DMS 273 treated with DMSO at 0.1 percent for 48 hours (cell line): ENCODE measurements at places on chromosomes 1 and 21.

- no peak for DNase-seq
These were observed 231.3 kb upstream of the PLXNA2 start for GRCh38 chr1:208475449-208475848.

DNA sequence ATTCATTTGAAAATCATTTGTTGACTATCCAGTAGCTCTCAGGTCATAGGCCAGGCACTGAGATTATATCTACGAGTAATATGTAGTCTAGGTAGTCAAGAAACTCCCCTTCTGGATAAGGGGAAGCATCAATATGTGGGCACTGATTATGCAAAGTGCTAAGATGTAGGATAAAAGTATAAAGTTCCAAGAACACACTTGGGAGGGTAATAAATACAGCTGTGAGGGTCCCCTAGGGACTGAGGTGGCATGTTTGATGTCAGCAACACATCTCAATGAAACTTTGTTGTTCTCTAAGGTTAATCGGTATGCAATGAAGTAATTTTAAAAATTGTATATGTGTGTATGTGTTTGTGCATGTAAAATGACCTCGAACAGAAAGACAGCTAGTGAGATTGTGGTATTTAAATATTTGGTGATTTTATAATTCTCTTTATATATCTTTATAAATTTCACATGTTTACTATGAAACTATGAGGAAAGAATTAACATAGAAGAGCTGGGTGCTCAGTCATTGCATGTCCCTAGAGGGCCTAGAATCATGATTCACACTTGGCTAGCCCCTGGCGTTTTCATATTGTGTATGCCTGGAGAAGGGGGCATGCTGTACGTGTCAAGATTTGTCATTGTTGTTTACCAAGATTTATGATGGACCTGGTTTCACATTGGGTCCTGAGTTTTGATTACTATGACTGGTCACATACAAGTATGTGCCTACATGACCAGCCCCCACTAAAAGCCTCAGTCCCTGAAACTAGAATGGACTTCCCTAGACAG is 140.1 kb upstream of the DUSP10 start:
- no peak for DNase-seq

GRCh38 chr1:212754193-212754592 is 37.4 kb downstream of the NSL1 start:
- DNase-seq, result no peak

- DNase-seq, result no peak
These were observed 6.0 kb upstream of the SF3A3 start for GRCh38 chr1:37995751-37996345.

DNA sequence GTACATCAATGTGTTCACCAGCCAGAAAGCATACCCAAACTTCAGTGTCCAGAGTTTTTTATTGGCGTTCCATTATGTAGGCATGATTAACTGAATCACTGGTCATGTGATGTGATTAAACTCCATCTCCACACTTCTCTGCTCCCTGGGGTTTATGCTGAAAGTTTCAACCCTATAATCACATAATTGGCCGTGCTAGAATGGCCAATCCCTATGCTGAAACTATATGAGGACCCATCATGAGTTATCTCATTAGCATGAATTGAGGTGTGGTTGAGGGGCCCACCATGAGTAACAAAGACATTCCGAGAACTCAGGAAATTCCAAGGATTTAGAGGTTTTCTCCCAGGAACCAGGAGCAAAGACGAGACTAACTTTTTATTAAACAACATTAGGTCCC is 31.8 kb upstream of the FBXO28 start:
- no peak for DNase-seq

DNA sequence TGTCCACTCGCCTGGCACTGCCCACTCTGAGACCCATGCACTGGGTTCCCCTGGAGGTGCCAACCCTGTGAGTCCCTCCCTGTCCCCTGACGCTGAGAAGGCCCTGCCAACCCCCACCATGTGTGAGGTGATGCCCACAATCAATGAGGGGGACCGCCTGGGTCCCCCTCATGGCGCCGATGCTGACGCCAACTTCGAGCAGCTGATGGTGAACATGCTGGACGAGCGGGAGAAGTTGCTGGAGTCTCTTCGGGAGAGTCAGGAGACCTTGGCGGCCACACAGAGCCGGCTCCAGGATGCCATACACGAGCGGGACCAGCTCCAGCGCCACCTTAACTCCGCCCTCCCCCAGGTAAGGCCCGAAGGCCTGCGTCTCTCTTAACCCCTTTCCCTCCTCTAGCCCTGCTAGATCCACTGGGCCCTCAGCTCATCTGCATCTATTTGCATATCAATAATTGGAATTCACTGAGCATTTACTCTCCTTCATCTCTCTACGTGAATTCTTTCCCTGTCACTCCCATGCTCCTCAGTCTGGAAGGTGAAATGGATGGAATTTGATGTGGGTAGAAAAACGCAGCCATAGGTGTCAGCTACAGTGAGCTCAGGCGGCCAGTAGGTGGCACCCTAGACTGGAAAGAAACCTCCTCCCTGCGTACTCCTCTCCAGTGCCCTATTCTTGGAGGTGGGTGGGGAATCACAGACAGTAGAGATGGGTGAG is 12.8 kb downstream of the PPFIA4 start:
- peak; percentile 27 for DNase-seq

GRCh38 chr21:39715804-39716397 is 29.1 kb upstream of the IGSF5 start:
- DNase-seq, result no peak

DNA sequence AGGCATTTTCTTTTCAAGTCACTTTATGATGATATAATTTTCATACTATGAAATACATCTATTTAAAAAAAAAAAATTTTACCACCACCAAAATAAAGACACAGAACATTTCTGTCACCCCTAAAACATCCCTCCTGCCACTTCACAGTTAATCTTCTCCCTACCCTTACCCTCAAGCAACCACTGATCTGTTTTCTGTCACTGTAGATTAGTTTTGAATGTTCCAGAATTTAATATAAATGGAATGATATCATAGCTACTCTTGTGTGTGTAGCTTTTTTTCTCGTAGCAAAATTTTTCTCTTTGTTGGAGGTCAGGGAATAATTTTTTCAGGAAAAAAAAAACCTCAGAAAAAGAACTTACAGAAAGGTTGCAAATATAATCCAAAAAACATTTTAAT is 152.7 kb downstream of the RHOU start:
- no peak for DNase-seq

- no peak for DNase-seq
These were observed 114.1 kb downstream of the C1orf94 start for GRCh38 chr1:34290831-34291230.

DNA sequence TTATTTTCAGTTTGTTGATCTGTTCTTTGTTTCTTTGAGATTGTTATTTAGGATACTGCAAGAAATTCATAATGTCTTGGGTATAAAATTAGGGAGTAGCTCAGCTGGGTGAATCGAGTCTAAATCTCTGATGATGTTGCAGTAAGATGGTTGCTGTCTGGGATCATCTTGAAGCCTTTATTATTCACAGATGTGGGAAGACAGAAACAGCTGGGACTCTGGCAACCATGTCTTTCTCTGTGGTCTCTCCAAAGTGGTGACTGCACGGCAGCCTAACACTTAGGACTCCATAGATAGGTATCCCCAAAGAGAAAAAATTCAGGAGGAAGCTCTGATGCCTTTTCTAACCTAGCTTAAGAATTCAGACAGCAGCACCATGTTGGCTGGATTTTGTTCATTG is 52.7 kb downstream of the RAP1A start:
- DNase-seq, result no peak

DNA sequence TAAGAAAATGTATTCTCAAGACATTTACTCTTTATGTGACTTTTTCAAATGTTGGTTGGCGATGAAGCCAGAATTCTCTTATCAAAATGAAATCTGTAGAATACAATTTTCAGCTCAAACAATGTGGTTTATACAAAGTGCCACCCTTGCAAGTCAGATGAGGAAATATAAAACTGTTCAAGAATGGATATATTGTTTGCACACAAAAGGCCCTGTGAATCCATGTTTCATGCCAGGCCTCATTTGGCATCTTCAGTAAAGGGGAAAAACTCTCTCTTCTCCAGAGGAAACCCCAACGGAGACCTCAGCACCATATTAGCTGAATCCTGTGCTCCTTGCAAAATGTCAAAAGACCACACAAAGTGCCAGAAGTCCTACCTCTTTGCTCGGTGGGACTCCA is 310.4 kb downstream of the RRAGC start:
- DNase-seq, result no peak

- DNase-seq, result no peak
These were observed 64.8 kb downstream of the RPE65 start for GRCh38 chr1:68384872-68385411.

DNA sequence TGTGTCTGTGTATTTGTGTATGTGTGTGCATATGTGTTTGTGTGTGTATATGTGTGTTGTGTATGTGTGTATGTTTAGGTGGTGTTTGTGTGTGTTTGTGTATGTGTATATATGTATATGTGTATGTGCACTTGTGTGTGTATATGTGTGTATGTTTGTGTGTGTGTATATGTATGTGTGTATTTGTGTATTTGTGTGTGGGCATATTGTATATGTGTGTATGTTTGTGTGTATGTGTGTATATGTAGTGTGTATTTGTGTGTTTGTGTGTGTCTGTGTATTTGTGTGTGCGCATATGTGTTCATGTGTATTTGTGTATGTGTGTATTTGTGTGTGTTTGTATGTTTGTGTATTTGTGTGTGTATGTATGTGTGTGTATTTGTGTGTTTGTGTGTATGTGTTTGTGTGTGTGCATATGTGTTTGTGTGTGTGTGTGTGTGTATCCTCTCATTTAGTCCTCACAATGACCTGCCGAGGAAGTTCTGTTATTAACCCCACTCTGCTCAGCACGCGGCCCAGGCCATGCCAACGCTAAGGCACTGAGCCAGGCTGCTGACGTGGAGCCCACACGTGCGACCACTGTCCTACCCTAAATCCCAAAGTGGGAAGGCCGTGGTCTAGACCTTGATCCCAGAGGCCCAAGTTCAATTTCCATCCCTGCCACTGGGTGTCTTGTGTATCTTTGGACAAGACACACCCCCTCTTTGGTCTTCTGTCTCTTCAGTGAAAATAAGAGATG is 43.2 kb upstream of the TMEM51 start:
- no peak for DNase-seq

GRCh38 chr1:200153277-200154055 is 126.0 kb downstream of the NR5A2 start:
- no peak for DNase-seq
